ENCODE measurements at places on chromosomes 7 and 10. TPM values are rescaled to one million over a fixed set of nuclear protein-coding genes. Genes with fewer than 3 reads are reported as not detected.

The GPAM gene
- total RNA-seq = 4.4 TPM

- DNase-seq = no peak
These were observed 247.8 kb downstream of the EBF3 start for GRCh38 chr10:129716211-129716681.

- no peak for DNase-seq
These were observed 150.5 kb downstream of the PLXDC2 start for GRCh38 chr10:19966751-19967150.

The GPER1 gene
- total RNA-seq = 0.26 TPM

- DNase-seq = no peak
These were observed 148.6 kb downstream of the GRK5 start for GRCh38 chr10:119355930-119356329.

- DNase-seq = no peak
These were observed 63.6 kb downstream of the CUBN start for GRCh38 chr10:17066000-17066399.

The FAM237B gene
- not detected for total RNA-seq

DNA sequence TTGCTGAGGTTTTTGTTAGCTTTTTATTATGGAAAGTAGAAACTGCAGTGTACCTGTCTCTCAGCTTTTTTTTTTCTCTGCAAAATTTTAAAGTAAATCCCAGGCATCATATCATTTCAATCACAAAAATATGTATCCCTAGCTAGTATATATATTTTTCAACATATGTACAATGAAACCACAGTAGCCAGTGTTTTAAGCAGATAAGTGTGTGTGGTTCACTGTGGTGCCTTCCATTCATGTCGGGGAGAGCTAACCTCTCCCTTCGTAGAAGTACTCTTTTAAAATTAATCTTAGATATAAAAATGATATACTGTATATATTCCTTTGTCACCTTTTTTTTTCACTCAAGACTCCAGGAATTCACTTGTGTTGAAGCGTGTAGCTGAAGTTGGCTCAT is 22.7 kb downstream of the CUL1 start:
- no peak for DNase-seq
